AG08396 (cell line): ENCODE measurements at places on chromosomes 13 and 19.

- no peak for DNase-seq
These were observed 117.2 kb downstream of the ATP11A start for GRCh38 chr13:112806739-112807652.

- DNase-seq = no peak
These were observed 63.1 kb upstream of the RANBP3 start for GRCh38 chr19:6041071-6041470.

- no peak for DNase-seq
These were observed 1.2 kb downstream of the CTXN1 start for GRCh38 chr19:7924651-7925170.

- DNase-seq = peak; percentile 89
These were observed 27.4 kb downstream of the EFNA2 start for GRCh38 chr19:1312767-1313694.

DNA sequence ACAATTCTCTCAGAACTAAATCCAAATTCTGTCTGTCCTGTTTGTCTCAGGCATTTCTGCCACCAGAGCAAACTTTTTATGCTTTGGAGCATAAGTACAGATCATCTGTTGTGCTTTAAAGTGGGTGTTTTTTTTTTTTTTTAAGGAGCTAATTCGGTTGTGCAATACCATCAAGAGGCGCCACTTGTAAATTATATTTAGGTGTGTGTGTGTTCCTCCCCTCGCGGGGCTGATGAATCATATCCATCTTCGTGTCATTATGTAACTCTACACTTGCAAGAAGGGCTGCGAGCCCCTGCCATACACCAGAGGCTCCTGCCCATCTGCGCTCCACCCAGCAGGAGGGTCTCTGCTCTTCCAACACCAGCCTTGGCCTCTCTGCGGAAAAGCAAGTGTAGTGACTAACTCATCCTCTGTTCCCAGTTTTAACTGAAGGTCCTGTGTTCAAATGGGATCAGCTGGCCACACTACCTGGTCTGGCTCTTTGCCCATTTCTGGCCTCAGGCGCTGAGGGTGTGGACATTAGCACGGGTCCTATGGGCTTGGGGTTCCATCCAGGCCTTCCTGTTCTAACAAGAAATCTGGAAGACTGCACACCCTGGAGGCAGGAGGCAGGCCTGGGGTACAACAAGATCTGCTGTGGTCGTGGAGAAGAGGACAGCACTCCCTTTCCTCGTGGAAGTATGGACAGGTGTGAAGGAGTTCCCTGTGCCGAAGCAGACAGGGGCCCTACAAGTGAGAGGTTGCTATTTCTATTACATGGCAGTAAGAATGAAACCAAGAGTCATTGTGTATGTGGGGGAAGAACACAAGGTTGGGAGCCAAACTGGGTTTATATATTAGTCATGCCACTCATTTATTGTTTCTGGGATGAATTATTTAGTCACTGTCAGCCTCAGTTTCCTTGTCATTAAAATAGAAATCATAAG is 96.1 kb upstream of the MBNL2 start:
- DNase-seq = no peak

- no peak for DNase-seq
These were observed 530.9 kb downstream of the MYO16 start for GRCh38 chr13:109160357-109160756.

GRCh38 chr13:43295321-43295720 is 271.9 kb downstream of the DNAJC15 start:
- no peak for DNase-seq

- no peak for DNase-seq
These were observed 149.5 kb downstream of the PTPRS start for GRCh38 chr19:5191091-5191490.

GRCh38 chr13:113914333-113915011 is 50.6 kb upstream of the GAS6 start:
- no peak for DNase-seq

DNA sequence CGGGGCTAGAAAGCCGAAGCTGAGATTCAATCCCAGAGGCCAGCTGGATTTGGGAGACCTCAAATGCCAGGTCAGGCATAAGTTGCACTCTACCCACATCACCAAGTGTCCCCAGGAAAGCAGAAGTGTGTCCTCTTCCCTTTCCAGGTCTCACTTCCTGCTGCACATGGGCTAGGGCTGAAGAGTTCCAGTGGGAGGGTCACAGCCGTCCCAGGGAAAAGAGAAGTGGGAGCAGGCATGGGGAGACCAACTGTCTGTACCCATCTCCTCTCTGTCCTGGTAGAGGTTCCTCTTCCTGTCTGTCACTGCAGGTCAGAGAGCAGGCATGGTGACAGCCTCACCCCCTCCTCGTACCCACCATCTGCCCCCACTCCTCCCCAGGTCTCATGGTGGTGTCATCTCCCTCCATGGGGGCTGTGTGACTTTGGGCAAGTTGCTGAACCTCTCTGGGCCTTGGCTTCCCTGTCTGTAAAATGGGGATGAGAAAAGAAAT is 14.8 kb downstream of the AXL start:
- no peak for DNase-seq

DNA sequence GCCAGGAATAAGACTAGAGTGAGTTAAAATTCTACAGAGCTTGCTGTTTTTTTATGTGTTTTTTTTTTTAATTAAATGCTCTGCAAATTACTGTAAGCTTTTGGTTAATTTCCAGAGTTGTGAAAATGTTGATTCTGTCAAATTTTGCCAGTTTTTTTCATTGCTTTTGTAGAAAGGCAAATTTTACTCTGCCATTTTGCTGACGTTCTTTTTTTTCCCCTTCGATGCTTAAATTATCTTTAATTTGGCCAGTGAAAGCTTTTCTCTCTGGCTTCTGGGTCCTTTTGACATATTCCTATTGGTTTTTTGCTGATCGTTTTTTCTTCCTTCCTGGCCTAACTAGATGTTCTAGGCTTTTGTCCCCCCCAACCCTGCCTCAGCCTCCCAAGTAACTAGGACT is 23.8 kb upstream of the EVI5L start:
- no peak for DNase-seq

DNA sequence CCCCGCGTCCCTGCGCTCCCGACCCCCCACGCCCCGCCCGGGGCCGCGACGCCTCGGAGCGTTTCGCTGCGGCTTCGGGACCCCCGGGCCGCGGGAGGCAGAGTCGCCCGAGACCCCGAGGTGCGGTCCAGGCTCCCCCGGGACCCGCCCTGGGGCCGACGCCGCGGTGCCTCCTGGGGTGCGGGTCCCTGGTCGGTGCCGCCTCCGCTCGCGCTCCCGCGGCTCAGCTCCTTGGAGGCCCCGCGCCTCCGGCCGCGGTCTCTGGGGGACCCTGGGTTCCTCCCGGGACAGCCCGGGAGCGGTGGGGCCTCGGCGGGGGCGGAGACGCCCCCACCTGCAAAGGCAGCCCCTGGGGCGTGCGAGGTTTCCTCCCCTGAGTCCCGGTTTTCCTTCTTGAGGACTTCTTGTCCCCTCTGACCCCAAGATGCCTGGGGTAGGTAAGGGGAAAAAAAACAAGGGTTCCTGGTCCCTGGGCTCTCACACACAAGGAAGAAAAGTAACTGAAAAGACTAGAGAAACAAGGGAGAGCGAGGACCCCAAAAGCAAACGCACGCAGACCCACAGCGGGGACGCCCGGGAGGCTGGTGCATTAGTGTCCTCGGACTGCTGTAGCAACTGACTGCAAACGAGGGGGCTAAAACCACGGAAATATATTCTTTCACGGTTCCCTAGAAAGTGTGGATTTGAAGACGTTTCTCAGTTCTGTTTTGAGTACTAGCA is 740 bp downstream of the ZNF555 start:
- peak; percentile 43 for DNase-seq

GRCh38 chr13:33575378-33575777 is 242.6 kb upstream of the RFC3 start:
- DNase-seq = no peak

DNA sequence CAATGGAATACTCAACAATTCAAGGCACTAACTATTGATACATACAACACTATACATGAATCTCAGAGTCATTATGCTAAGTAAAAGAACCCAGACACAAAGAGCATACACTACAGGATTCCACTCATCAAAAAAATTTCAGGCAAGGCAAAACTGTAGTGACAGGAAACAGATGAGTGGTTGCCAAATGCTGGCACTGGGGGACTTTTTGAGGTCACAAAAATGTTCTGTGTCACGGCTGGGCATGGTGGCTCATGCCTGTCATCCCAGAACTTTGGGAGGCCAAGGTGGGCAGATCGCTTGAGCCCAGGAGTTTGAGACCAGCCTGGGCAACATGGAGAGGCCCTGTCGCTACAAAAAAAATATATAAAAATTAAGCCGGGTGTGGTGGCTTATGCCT is 129.4 kb downstream of the KL start:
- no peak for DNase-seq

GRCh38 chr13:97116754-97117153 is 105.4 kb upstream of the MBNL2 start:
- peak; percentile 57 for DNase-seq

- no peak for DNase-seq
These were observed 955.5 kb upstream of the PCDH9 start for GRCh38 chr13:68185444-68186141.

GRCh38 chr13:20399961-20400360 is 125.7 kb downstream of the CRYL1 start:
- DNase-seq = no peak

GRCh38 chr13:41694545-41695301 is 237.4 kb downstream of the RGCC start:
- peak; percentile 57 for DNase-seq

DNA sequence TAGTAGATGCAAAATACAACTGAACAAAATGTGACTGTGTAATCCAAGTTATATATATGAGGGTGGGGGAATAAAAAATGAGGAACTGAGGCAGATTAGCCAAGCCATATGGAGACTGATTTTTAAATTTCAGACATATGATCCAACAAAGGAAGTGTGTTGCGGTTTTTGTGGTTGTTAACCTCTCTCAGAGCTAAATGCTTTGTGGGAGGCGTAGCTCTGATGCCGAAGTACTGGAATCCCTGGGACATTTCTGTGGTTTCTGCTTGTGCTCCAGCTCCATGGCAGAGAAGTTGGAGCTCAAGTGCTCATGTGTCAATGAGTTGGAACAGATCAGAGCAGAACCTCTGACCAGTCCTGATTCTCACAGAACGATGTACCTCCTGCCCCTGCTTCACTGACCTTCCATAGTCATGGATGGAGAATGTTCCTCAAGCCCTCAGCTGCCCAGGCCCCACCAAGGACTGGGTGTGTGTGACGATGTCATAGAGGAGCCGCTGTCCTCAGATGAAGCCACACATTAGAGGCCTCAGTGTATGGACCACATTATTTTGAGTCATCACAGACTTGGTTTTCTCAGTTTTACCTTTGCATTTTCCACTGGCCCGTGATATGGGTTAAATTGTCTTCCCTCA is 107.6 kb downstream of the SOX1 start:
- no peak for DNase-seq

- no peak for DNase-seq
These were observed 5.0 kb downstream of the FUZ start for GRCh38 chr19:49807904-49808675.

DNA sequence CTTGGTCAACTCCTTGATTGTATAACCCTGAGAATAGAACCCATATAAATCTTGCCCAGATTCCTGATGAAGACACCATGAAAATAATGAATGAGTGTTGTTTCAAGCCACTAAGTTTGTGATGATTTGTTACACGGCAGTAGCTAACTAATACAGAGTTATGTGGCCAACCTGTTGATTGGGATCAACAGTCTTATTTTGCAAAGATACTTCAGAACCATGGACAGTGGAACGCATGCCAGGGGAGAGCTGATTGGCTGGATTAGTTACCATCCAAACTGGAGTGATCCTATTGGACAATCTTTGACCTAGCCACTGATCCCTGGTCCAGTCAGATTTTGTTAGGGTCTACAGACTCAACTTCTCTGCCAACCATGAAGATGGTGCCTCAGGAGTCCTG is 26.6 kb downstream of the CD70 start:
- DNase-seq = peak; percentile 41

- DNase-seq = no peak
These were observed 23.6 kb downstream of the TUBA3C start for GRCh38 chr13:19158006-19158405.

- peak; percentile 88 for DNase-seq
These were observed 2.3 kb upstream of the MZF1 start for GRCh38 chr19:58575183-58576041.

DNA sequence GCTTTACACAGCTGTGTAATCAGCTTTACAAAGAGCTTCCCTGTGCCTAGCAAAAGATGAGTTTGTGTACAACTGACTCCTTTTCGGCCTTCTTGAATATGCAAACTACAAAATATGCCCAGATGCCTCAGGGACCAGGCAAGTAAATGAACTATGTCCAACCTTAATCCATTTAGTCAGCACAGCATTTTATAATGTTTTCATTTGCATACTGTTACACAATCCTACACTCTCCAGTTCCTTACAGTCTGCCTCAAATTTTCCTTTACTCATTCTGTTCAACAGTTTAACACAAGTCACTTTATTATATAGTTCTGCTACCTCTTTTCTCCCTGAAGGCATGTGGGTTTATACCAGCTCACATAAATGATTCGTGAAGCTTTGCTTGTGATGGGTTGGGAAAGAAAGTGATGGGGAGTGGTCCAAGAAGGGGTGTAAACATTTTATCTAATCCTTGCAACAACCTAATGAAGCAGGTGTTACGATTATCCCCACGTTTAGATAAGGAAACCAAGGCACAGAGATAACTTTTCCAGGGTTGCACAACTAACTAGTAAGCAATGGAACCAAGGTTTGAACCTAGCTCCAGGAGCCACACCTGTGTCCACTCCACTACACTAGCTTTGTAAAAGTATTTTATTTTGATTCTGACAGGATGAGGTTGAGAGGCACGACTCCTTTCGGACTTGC is 3.3 kb upstream of the USP12 start:
- no peak for DNase-seq

GRCh38 chr19:41019346-41019745 is 28.3 kb downstream of the CYP2B6 start:
- no peak for DNase-seq

DNA sequence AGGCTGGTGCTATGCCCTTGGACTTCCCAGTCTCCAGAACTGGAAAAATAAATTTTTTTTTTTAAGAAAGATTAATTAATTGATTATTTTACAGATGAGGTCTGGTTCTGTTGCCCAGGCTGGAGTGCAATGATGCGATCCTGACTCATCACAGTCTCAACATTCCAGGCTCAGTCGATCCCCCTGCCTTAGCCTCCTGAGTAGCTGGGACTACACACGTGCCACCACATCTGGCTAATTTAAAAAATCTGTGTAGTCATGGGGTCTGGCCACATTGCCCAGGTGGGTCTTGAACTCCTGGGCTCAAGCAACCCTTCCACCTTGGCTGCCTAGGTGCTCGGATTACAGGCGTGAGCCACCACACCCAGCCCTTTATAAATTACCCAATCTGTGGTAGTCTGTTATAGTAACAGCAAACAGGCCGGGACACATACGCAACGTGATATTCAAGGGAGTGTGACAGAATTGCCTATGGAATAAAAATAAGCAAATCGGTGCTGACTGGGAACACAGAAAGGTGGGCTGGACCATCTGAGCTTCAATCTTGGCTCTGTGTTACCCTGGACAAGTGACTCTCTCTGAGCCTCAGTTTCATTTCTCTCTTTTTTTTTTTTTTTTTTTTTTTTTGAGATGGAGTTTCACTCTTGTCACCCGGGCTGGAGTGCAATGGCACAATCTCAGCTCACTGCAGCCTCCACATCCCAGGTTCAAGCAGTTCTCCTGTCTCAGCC is 42.8 kb downstream of the PIN1 start:
- no peak for DNase-seq

GRCh38 chr19:46487802-46488445 is 7.7 kb downstream of the PNMA8B start:
- DNase-seq = peak; percentile 88
